Activated CD4-positive, alpha-beta memory T cell treated with anti-CD3 and anti-CD28 coated beads for 36 hours (primary cell): ENCODE measurements at places on chromosomes 6 and 20. TPM values are rescaled to one million over a fixed set of nuclear protein-coding genes. Genes with fewer than 3 reads are reported as not detected.

MUCL3 gene
- total RNA-seq, result not detected

MLN gene
- not detected for total RNA-seq

EEF1A1 gene
- 17,144 TPM for total RNA-seq

CCM2L gene
- not detected for total RNA-seq

PRR3 gene
- 22.6 TPM for total RNA-seq

PRDM13 gene
- total RNA-seq, result not detected

DNA sequence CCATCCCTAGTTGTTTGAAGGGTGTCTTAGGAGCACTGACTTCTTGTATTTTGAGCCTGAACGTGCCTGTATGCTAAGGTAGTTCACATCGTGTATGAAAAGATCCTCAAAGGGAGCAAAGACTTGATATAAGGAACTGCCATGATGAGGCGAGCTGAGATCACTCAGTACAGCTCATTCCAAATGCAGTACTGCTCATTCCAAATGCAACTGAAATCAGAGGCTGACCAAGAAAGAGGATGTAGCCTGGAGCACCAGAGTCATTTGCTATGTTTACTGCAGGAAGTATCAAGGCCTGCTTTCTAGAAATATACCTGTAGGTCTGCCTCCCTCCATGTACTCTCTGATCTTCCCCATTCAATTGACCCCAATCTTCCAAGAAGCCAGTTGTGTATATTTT lies 832.2 kb downstream of the EYS start:
- H3K36me3 ChIP-seq, result no peaks in the 10 kb centered on the region
- H3K27me3 ChIP-seq, result no peaks in the 10 kb centered on the region
- no peak for DNase-seq
- H3K4me1 ChIP-seq, result no peaks in the 10 kb centered on the region

DNA sequence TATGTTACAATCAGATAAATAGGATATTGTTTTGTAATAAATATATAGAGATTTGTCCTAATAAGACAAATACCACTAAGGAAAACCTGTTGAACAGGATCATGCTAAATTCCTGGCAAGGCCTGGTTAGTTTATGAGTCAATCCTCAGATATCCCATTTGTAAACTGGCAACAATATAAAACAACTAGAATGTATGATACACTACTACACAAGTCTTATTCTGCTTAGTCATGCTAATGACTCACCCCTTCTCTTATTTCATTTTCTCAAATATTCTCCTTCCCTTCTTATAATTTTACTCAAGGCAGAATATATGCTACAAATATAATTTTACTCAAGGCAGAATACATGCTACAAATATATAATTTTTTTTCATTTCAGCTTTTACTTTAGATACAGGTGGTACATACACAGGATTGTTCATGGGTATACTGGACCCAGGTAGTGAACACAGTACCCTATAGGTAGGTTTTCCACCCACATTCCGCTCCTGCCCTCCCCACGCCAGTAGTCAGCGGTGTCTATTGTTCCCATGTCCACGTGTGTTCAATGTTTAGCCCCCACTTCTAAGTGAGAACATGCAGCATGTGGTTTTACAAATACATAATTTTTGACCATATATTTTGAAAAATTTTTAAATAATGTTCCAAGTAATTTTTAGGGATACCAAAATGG lies 6.3 kb downstream of the OSER1 start:
- no peak overlapping the region for H3K4me3 ChIP-seq
- no peak for DNase-seq
- peaks cover 33% of the 10 kb centered on the region for H3K36me3 ChIP-seq
- H3K27me3 ChIP-seq, result no peaks in the 10 kb centered on the region
- peaks cover 60% of the 10 kb centered on the region for H3K4me1 ChIP-seq

DNA sequence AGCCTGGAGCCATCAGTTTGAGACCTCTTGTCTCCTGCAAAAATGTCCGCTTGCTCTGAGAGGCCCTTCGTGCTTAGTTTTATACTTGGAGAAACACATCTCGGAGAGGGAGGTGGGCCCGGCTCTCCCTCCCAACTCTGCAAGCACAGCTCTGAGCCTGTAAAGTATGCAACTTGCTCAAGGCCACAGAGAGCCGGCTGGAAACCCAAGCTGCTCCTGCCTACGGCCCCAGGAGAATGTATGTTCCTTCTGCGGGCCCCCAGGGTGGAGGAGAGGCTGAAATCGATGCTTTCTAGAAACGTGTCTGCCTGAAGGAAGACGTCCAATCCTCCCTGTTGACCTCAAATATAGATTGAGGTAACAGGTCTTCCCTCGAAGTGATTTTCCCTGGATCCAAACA lies 205.4 kb downstream of the PREX1 start:
- no peak overlapping the region for H3K27ac ChIP-seq
- peaks cover 16% of the 10 kb centered on the region for H3K4me1 ChIP-seq
- no peak for DNase-seq
- H3K27me3 ChIP-seq, result no peaks in the 10 kb centered on the region
- peaks cover 10% of the 10 kb centered on the region for H3K36me3 ChIP-seq

DNA sequence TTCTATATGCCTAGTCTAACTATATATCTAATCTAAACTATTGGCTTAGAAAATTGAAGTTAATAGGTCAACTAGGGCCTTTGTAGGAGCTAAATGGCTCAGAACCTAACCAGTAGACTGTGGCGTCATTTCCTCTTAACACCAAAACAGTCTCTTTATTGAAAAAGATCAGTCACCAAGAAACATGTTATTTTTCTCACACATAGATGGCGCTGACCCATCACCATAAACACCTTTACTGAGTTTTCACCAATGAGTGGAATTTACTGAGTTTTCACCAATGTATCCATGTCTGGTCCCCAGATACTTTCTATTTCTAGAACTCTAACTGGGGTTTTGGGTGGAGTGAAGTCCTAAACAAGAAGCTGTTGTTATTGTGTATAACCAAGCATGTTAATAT lies 636.0 kb downstream of the BCKDHB start:
- no peak overlapping the region for H3K27ac ChIP-seq
- no peaks in the 10 kb centered on the region for H3K27me3 ChIP-seq

GRCh38 chr20:24489631-24490260 lies 20.3 kb downstream of the SYNDIG1 start:
- no peaks in the 10 kb centered on the region for H3K36me3 ChIP-seq
- DNase-seq, result no peak
- H3K4me1 ChIP-seq, result no peaks in the 10 kb centered on the region
- no peak overlapping the region for H3K4me3 ChIP-seq
- peaks cover 2% of the 10 kb centered on the region for H3K27me3 ChIP-seq

DNA sequence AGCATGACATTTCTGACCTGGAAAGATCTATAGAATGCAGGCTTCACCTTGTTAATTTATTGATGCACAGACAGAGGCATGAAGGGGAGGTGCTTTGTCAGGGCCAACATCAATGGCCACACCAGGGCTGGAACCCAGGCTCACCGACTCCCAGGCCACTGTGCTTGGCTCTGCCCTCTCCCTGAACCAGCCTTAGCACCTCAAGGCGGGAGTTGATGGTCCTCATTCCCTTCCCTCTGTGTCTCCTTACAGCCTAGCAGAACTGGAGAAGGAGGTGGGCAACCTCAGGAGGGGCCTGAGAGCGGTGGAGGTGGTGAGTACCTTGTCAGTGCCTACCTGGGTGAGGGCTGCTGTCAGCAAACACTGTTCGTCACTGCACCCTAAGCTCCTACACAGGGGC lies 35.6 kb downstream of the MOCS1 start:
- peaks cover 3% of the 10 kb centered on the region for H3K27me3 ChIP-seq
- no peaks in the 10 kb centered on the region for H3K4me1 ChIP-seq
- no peak overlapping the region for H3K27ac ChIP-seq
- DNase-seq, result no peak
- H3K4me3 ChIP-seq, result no peak overlapping the region
- H3K36me3 ChIP-seq, result no peaks in the 10 kb centered on the region

DNA sequence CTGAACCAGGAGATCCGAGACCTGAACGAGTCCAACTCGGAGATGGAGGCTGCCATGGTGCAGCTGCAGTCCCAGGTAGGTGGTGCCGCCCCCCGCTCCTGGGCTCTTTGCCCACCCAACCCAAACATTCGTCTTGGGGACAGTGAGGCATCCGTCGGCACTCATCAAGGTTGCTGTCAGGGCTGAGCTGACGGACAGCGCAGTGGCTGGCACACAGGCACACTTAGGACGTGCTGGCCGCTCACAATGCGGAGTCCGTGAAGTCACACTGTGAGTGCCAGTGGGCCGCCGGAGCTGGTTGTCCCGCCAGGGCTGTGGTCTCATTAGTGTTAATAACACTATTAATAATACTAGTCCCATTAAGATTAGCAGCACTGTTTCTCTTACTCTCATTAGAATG lies 18.2 kb upstream of the PCMTD2 start:
- DNase-seq, result no peak
- H3K27me3 ChIP-seq, result peaks cover 1% of the 10 kb centered on the region
- no peak overlapping the region for H3K4me3 ChIP-seq
- no peaks in the 10 kb centered on the region for H3K36me3 ChIP-seq
- H3K27ac ChIP-seq, result no peak overlapping the region
